GM13976 (cell line): ENCODE measurements at places on chromosomes 11 and 22.

DNA sequence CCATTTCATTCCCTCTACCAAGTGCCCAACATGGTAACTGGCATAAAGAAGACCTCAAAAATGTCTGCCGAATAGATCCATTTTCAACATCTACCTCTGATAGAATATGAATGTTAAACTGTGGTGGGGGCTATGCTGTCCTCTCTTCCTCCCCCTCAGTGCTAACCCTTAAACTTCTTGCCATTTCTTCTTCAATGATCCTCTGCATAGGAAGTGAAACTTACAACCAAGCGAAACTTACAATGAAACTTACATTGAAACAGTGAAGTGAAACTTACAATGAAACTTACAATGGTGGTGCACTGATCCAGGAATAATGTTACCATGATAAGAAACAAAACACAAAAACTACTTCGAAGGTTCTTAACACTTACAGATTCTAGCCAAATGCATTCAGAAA, 4.7 kb downstream of the RTCB start:
- DNase-seq: no peak

DNA sequence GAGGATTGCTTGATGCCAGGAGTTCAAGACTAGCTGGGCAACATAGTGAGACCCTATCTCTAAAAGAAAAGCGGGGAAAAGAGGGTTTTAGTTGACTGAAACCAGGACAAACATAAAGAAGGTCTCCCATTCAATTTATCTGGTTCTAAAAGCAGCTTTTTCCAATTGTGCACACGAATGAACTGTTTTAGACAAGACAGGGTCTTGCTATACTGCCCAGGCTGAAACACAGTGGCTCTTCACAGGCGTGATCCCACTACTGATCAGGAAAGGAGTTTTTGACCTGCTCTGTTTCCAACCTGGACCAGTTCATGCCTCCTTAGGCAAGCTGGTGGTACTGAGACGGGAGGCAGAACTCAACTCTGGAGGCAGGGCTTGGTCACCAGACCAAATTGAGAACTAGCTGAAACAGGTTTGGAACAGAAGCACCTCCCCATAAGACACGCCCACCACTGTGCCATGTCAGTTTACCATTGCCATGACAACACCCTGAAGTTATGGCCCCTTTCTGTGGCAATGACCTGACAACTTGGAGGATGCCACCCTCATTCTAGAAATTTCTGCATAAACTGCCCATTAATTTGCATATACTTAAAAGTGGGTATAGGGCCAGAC, 2.8 kb upstream of the NUCB2 start:
- DNase-seq: no peak

DNA sequence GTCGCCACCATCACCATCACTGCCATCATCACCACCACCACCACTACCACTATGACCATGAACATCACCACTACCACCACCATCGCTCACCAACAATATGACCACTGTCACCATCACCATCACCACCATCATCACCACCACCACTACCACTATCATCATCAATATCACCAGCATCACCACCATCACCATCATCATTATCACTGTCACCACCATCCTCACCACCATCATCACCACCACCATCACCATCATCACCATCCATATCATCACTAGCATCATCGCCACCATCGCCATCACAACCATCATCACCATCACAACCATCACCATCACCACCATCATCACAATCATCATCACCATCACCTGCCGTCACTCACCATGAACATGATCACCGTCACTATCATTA, 184.6 kb downstream of the SHANK2 start:
- DNase-seq: no peak

GRCh38 chr11:15769203-15769602, 587.1 kb downstream of the SOX6 start:
- no peak for DNase-seq

DNA sequence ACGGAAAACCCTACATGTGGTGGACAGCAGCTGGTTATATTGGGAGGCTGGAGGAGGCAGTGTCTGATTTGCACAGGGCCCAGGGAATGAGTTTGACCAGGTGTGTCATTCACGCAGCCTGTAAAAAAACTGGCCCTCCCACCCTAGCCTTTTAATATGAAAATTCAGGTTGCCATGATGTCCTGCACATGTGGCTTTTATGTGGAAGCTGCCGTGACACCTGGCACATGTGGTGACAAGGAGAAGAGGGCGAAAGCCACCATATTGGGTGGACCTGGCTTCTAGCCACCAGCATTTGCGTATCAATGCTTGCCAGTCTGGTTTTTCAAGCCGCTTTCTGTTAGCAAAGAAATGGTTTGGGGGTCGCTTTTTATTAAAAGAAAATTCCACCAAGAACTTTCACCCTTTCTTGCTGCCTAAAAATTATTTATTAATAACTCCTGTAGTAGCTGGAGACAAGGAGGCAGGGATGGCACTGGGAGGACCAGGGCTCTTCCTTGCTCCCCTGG, 43.4 kb downstream of the ZNF280B start:
- no peak for DNase-seq

DNA sequence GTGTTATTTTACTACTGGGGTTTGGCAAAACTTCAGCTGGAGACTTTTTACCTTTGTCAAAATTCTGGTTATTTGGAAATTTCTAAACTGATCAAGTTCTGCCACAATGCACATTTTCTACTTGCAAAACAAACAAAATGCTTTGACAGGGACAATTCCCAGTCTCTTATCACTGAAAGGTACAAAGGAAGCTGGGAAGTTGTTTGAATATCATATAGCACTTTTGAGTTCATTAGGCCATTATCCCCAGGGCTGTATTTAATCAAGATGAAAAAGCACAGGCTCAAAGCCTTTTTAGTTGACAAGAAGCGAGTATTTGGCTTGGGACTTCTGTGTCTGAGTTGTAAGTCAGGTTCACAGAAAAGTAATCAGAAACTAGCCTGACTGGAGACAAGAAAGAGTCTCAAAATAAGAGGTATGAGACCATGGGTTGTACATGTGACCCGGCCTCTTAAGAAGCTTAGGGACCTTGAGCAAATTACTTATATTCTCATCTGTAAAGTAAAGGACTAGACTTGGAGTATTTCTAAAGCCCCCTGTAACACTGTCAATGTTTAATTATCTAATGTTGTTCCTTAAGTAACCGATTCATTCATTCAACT, 2.9 kb upstream of the HORMAD2 start:
- no peak for DNase-seq

DNA sequence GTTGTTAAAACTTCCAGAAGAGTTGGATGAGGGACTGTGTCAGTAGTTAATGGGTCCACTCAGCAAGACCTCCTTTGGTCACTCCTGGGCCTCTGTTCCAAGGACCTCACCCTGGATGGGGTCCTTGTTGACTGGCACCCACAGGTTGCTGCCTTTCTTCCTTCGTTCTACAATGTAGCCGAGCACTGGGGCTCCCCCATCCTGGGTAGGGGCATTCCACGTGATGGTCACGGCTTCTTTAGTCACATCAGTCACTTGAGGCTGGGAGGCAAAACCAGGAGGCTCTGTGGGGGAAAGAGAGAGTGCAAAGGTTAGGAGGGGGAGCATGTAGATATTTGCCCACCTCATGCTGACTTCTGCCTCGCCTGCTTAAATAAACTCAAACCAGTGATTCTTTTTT, 12.0 kb downstream of the TMEM86A start:
- no peak for DNase-seq

- DNase-seq: peak; percentile 19
Observed at GRCh38 chr11:60396799-60397198, 540 bp downstream of the MS4A14 start.

DNA sequence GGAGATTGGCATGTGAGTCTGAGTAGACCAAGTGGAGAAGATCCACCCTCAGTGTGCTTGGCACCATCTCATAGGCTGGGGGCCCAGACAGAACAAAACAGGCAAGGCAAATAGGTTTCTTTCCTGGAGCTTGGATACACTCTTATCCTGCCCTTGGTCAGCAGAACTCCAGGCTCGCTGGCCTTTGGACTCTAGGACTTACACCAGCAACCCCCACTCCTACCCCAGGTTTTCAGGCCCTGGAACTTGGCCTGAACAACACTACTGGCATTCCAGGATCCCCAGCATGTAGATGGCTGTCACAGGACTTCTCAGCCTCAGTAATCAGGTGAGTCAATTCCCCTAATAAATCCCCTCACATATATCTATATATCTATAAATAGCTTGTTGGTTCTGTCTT, 637.7 kb downstream of the OPCML start:
- DNase-seq: no peak

- DNase-seq: no peak
Observed at GRCh38 chr11:5941951-5942350, at the start of gene OR56A3. OR56A3 (plus strand) TSS chr11:5942251; CDS start chr11:5947347, 5,096 bp downstream.

DNA sequence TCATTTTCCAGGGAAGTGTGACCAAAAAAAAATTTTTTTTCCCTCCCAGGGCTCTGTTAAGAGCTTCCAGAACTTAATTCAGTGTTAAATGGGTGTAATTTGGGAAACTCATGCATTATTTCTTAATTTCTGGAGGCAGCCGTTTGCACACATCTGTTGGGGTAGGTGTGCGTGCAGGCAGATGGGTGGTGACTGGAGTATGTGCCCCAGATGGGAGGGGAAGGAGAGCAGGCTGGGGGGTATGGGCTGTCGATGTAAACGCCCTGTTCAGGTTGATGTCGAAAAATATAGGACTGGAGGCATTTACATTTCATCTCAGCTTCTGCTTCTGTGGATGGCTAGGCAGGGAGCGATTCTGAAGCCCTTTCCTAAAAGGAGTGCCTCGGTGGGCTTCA, 13.7 kb upstream of the SHISAL1 start:
- no peak for DNase-seq

DNA sequence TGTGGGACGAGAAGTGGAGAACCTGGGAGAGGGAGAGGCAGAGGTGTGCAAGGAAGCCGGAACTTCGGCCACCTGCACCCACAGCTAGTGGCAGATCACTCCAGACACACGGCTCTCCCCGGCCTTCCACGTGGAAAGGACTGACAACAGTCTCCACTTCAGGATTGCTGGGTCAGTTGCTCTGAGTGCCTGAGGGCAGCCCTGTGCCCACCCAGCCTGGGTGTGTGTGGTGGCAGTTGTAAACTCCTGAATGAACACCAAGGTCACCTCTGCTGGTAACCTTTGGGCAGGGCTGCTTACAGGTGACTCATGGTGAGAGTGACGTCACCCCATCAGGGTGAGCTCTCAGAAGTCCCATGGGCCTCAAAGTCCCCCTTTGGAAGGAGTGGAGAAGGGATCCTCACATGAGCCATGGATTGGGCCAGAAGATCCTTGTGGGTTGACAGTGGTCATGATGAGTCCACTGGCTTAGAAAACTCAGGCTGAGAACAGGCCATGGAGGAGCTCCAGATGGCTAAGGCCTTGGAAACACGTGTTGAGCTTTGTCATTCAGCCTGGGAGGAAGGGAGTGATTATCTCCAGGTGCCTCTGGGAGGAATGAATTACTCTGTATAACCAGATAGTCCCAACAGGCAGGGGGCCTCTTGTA, 71.3 kb downstream of the BCR start:
- no peak for DNase-seq

DNA sequence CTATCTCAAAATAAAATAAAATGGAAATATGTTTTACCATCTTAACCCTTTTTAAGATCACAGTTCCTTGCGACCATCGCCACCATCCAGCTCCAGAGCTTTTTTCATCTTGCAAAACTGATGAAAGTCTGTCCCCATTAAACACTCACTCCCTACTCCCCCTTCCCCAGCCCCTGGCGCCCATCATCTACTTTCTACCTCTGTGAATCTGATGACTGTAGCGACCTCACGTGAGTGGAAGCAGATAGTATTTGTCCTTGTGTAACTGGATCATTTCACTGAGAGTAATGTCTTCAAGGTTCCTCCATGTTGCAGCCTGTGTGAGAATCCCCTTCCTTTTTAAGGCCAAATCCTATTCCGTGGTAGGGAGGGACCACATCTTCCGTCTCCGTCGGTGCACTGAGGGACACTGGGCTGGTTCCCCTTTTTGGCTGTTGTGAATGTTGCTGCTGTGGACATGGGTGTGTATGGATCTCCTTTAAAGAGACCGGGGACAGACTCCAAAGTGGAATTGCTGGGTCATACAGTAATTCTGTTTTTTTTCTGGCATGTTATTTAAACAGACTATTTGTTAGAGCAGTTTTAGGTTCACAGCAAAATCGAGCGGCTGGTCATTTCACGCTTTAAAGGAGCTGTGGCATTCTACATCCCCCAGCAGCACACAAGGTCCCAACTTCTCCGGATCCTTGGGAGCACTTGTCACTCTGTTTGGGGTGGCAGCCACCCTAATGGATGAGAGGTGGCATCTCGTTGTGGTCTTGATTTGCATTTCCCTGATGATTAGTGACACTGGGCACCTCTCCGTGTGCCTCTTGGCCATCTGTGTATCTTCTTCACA, 120.0 kb downstream of the KCNQ1 start:
- DNase-seq: no peak

DNA sequence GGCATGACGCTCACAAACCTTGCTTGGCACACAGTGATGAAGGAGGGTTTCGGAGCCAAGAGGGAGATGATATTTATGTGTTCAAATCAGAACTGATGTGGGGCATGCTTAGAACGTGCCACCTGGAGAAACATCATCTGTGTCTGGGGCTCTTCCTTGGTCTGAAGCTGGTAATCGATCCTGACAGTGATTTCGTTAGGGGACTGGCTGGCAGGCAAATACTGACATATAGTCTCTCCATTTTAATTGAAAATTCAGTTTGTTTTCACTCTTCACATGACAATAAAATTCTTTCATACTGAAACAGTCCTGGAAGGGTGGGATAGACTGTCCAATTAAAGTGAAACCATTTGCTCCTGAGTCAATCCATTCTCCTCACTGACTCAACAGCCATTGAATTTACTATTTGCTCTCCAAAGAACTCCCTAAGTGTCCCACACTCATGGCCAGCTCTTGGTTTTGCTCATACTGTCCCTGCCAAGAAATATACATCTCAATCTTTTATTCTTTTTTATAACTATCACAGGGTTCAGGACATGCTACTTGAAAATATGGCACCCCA, 134.8 kb downstream of the TRPC6 start:
- DNase-seq: no peak

GRCh38 chr11:217704-218103, 10.2 kb downstream of the RIC8A start:
- no peak for DNase-seq

- no peak for DNase-seq
Observed at GRCh38 chr11:67429038-67429668, 859 bp downstream of the RPS6KB2 start.

DNA sequence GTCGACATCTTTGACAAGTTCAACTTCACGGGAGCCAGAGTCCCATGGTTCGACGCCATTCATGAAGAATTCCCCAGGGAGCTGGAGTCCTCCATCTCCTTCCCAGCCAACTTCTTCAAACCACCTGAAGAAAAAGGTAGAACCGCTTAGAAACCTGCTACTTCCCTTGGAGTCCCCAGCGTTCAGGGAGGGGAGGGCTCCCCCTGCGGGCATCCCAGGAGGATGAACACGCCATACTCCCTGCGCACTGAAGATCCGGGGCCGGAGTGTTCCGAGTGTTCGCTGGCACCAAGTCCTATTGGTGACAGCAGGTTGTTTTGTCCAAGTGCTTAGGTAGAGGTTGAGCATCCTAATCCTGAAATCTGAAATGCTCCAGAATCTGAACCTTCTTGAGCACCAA, 51.7 kb upstream of the PRODH start:
- peak; percentile 45 for DNase-seq

DNA sequence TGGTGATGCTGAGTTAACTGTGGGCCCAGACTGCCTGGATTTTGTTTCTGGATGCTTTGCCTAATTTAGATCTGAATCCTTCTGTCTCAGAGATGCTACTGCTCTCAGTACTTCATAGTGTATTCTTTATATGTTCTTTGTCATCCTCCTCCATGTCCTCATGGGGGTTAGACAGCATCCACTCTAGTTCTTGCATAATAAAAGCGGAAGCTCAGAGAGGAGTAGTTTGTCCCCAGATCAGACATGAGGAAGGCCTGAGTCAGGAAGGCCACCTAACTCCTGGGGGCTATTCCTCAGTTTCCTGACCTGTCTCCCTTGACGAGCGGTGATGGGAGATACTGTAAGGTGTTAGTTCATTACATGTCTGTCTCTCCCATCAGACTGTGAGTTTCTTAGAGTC, 90.2 kb downstream of the SCN3B start:
- DNase-seq: no peak
